ENCODE measurements at places on chromosomes 3 and 15. TPM values are rescaled to one million over a fixed set of nuclear protein-coding genes. Genes with fewer than 3 reads are reported as not detected.

GRCh38 chr3:116977441-116977840, 267.9 kb downstream of the TUSC7 start:
- no peak for DNase-seq

DNA sequence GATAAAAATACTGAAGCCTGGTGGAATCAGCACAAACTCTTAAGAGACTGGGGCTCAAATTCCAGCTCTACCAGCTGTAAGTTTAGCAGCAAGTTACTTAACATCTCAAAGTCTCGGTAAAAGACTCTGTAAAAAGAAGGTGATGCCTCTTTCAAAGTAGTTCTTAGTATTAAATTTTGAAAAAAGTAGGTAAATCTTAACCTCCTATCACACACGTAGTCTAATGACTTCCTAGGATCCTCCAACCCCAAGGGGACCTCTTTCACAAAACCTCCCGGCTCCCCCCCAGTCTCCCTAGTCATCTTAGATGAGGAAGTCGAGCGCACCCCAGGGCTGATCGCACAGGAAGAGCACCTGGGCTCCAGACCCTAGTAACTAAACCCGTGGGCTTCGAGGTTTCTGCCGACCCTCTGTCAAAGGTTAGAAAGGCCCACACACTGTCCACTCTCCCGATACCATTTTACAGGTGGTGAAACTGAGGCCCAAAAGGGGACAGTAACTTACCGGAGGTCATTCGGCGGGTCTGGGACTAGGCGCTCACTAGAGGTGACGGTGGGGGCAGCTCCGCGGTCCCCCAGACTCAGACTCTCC, 427 bp downstream of the MBD4 start:
- no peak for DNase-seq

GRCh38 chr3:125513490-125514115, 6.4 kb downstream of the SNX4 start:
- DNase-seq, result no peak

DNA sequence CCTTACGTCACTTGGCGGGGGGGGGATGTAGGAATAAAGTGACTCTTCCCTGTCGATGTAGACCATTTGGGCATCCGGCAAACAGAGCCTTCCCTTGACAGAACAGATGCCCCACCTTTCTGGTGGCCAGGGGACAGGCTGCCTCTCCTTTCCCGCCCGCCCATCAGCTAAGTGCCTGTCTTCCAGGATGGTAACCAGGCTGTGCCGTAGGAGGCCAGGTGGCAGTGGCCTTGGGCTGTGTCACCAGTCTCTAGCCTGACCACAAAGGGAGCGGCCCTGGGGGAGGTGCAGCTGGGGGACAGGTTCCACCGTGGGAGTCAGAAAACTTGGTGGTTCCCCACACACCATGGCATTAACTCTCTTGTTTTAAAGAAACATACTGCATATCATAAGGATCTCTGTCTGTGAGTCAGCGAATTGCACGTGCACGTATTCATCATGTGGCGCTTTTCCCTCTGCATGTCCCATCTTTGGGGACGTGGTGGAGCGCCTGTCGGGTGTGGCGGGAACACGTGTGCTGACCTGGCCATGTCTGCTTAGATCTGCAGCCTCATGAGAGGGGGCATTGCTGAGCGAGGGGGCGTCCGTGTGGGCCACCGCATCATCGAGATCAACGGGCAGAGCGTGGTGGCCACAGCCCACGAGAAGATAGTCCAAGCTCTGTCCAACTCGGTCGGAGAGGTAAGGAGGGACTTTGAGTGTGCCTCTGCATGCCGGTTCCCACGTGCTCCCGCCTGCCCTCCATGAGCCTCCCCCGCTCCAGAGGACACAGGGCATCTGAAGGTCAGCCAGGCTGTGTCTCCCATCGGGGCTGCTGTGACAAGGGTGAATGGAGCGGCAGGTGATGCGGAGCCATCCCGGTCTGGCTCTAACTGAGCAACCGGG, 156.0 kb downstream of the NSMCE3 start:
- no peak for DNase-seq

DNA sequence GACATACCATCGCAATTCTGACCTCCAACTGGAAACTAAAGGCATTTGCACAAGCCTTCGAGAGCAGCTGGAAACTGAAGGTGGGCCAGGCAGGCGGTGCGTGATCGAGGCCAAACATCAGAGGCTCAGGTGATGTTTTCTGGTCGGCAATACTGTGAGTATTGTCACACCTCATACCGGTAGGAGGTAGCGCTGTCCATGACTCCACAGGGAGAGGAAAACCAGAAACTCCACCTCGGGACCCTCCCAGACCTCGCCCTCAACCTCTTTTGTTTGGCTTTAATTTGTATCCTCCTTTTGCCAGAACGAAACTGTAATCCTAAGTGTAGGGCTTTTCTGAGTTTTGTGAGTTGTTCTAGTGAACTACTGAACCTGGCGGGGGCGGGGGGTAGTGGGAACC, 43.6 kb downstream of the LDHAL6B start:
- DNase-seq, result no peak

- DNase-seq, result no peak
Measured at GRCh38 chr15:88166082-88166993, 90.2 kb downstream of the NTRK3 start.

- no peak for DNase-seq
Measured at GRCh38 chr3:58012302-58012701, 4.1 kb downstream of the FLNB start.

GRCh38 chr3:116164039-116164438, 281.2 kb downstream of the LSAMP start:
- DNase-seq, result no peak

ARL6IP5 gene
- 60.8 TPM for total RNA-seq

All from urinary bladder (tissue), 4 donors.